MCF 10A (cell line): ENCODE measurements at places on chromosomes 13 and 19. TPM values are rescaled to one million over a fixed set of nuclear protein-coding genes. Genes with fewer than 3 reads are reported as not detected.

DNA sequence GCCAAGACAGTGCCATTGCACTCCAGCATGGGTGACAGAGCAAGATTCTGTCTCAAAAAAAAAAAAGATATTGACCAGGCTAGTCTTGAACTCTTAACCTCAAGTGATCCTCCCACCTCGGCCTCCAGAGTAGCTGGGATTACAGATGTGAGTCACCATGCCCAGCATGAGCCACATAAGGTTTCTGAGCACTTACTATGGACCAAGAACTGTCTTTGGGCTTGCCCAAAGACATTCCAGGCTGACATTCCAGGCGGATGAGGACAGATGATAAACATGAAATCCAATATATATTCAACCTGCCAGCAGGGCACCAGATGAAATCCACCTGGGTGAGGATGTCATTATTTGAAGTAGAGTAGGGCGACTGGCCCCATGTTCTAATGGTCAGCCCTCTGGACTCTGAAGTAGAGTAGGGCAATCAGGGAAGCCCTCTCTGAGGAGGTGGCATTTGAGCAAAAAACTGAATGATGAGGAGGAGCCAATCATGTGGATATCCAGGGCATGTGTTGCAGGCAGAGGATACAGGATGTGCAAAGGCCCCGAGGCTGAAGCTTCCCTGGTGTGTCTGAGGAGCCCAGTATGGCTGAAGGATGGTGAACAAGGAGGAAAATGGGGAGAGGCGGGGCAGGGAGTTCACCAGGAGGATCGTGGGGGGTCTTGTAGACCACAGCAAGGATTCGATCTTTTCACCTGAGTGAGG, 4.0 kb downstream of the C19orf38 start:
- no peak overlapping the region for H3K27ac ChIP-seq
- no peaks in the 10 kb centered on the region for H3K27me3 ChIP-seq
- H3K4me3 ChIP-seq, result no peak overlapping the region
- DNase-seq, result peak; percentile 27
- H3K36me3 ChIP-seq, result no peaks in the 10 kb centered on the region

Gene C1QTNF9
- not detected in 2 replicates for total RNA-seq

- H3K4me3 ChIP-seq, result peak overlapping the region; percentile 86
- peaks cover 14% of the 10 kb centered on the region for H3K36me3 ChIP-seq
- H3K27ac ChIP-seq, result no peak overlapping the region
Observed at GRCh38 chr19:38389101-38389925, 816 bp downstream of the SPRED3 start.

- no peaks in the 10 kb centered on the region for H3K4me1 ChIP-seq
- H3K4me3 ChIP-seq, result no peak overlapping the region
- H3K36me3 ChIP-seq, result no peaks in the 10 kb centered on the region
- H3K27me3 ChIP-seq, result no peaks in the 10 kb centered on the region
Observed at GRCh38 chr19:8699908-8700307, 1.3 kb upstream of the ACTL9 start.

Gene MAB21L1
- total RNA-seq, result not detected in 2 replicates

GRCh38 chr19:640606-641189, 1.0 kb downstream of the FGF22 start:
- peaks cover 11% of the 10 kb centered on the region for H3K36me3 ChIP-seq
- peak overlapping the region; percentile 11 for H3K4me3 ChIP-seq
- H3K27ac ChIP-seq, result no peak overlapping the region
- no peaks in the 10 kb centered on the region for H3K27me3 ChIP-seq

GRCh38 chr13:63279136-63279535, 1863.5 kb upstream of the PCDH20 start:
- H3K4me1 ChIP-seq, result no peaks in the 10 kb centered on the region
- DNase-seq, result no peak
- H3K27ac ChIP-seq, result no peak overlapping the region
- H3K4me3 ChIP-seq, result no peak overlapping the region
- H3K36me3 ChIP-seq, result no peaks in the 10 kb centered on the region
- H3K27me3 ChIP-seq, result no peaks in the 10 kb centered on the region

DNA sequence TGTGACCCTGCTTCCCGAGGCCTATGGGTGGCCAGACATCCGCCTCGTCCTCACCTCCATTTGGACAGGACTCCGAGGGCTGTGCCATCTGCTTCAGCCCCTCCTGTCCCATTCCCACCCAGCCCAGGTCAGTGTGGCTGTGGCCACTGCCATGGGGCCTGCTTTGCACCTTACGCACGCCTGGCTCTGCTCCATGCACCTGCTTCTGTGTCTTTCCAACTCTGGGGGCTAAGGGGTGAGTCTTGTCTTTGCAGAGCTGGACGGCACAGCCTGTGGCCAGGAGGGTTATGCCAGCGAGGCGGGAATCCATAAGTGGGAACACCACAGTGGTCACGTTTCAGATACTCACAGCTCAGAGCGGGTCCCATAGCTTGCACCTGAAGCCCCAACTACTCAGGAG, 5.2 kb upstream of the ZNF554 start:
- no peak overlapping the region for H3K27ac ChIP-seq
- peaks cover 11% of the 10 kb centered on the region for H3K36me3 ChIP-seq
- peaks cover 4% of the 10 kb centered on the region for H3K4me1 ChIP-seq
- no peak for DNase-seq
- no peak overlapping the region for H3K4me3 ChIP-seq

DNA sequence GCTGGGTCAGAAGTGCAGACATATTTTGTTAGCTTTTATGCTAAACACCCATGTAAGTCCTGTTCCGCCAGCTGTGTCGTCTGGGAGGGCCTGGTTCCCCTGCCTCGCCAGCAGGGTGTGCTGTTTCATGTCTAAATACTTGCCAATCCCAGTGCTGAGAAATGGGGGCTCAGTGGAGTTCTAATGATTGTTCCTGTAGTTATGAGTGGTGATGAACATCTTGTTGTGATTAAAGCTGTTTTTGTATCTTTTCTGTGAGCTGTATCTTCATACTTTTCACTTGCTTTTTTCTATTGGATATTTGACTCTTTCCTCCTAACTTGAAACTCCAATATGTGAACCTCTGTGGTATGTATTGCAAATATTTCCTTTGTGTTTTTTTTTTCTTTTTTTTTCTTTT, 32.7 kb downstream of the KDM4B start:
- H3K36me3 ChIP-seq, result peaks cover 13% of the 10 kb centered on the region
- no peaks in the 10 kb centered on the region for H3K27me3 ChIP-seq
- peak overlapping the region; percentile 90 for H3K27ac ChIP-seq
- peaks cover 7% of the 10 kb centered on the region for H3K4me1 ChIP-seq
- H3K4me3 ChIP-seq, result no peak overlapping the region

Gene AZU1
- not detected in 2 replicates for total RNA-seq

GRCh38 chr13:46982856-46983582, 86.2 kb upstream of the HTR2A start:
- H3K4me3 ChIP-seq, result no peak overlapping the region
- no peak overlapping the region for H3K27ac ChIP-seq
- H3K4me1 ChIP-seq, result no peaks in the 10 kb centered on the region
- H3K36me3 ChIP-seq, result no peaks in the 10 kb centered on the region

- H3K27ac ChIP-seq, result no peak overlapping the region
- H3K27me3 ChIP-seq, result no peaks in the 10 kb centered on the region
- H3K4me3 ChIP-seq, result no peak overlapping the region
- no peaks in the 10 kb centered on the region for H3K36me3 ChIP-seq
- no peaks in the 10 kb centered on the region for H3K4me1 ChIP-seq
Observed at GRCh38 chr13:111911754-111912452, 155.0 kb upstream of the SOX1 start.

Gene CEACAM21
- total RNA-seq, result not detected in 2 replicates

DNA sequence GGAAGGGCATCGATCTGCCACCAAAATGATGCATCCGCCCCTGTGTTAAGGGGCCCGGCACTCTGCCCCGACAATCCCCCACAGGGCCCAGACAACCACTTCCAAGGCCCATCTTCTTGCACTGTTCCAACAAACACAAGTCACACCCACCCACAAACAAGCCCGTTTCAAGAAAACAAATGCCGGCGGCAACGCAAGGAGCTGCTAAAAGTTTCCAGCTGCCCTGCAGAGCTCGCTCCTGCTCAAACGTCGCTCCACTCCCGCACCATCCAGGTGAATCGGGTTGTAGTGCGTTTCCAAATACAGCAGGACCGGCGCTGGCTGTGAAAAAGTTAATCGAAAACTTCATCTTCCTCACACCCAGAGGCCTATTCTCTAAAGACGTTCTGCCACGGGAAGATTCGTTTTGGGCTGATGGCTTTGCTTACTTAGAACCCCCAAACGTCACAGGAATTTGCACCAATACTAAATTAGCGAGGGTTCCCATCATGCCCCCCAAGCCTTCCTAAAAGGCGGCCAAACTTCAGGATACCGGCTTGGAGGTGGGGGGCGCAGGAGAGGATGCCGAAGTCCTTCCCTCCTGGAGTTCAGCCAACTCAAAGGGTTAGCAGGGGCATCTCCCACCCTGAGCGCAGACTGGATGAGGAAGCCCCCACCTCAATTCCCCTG, 107.4 kb upstream of the DOCK9 start:
- H3K27me3 ChIP-seq, result no peaks in the 10 kb centered on the region
- H3K27ac ChIP-seq, result peak overlapping the region; percentile 57
- peak overlapping the region; percentile 98 for H3K4me3 ChIP-seq
- no peak for DNase-seq
- H3K36me3 ChIP-seq, result no peaks in the 10 kb centered on the region

- H3K36me3 ChIP-seq, result no peaks in the 10 kb centered on the region
- no peaks in the 10 kb centered on the region for H3K4me1 ChIP-seq
- peak; percentile 28 for DNase-seq
- no peak overlapping the region for H3K4me3 ChIP-seq
Observed at GRCh38 chr13:71320452-71320851, 546.6 kb downstream of the DACH1 start.

DNA sequence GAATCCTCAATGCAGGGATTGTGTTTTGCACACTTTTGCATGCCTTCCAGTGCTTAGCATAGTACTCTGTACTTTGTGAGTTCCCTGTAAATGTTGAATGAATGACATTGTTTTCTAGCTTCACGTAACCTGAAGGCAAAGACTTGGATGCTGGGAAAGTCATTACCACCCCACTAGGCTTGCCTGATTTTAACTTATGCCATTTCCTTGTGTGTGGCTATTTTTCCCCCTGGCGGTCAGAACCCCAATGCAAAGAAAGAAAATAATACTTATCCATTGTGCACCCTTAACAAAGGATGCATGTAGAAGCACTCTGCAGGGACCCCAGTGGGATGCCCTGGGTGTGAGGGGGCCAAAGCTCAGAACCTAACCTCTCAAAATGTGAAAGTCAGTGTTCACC, 1.2 kb upstream of the ENOX1 start:
- DNase-seq, result peak; percentile 52
- H3K4me1 ChIP-seq, result peaks cover 17% of the 10 kb centered on the region
- H3K4me3 ChIP-seq, result peak overlapping the region; percentile 80
- H3K27me3 ChIP-seq, result no peaks in the 10 kb centered on the region
- no peak overlapping the region for H3K27ac ChIP-seq

GRCh38 chr19:34145741-34146202, 26.5 kb upstream of the LSM14A start:
- H3K4me1 ChIP-seq, result no peaks in the 10 kb centered on the region
- no peak overlapping the region for H3K4me3 ChIP-seq
- no peaks in the 10 kb centered on the region for H3K36me3 ChIP-seq

Gene TMPRSS9
- total RNA-seq, result not detected in 2 replicates

Gene CDC42EP5
- total RNA-seq, result 3.0 TPM in 2 replicates

Gene CYP4F8
- total RNA-seq, result not detected in 2 replicates

DNA sequence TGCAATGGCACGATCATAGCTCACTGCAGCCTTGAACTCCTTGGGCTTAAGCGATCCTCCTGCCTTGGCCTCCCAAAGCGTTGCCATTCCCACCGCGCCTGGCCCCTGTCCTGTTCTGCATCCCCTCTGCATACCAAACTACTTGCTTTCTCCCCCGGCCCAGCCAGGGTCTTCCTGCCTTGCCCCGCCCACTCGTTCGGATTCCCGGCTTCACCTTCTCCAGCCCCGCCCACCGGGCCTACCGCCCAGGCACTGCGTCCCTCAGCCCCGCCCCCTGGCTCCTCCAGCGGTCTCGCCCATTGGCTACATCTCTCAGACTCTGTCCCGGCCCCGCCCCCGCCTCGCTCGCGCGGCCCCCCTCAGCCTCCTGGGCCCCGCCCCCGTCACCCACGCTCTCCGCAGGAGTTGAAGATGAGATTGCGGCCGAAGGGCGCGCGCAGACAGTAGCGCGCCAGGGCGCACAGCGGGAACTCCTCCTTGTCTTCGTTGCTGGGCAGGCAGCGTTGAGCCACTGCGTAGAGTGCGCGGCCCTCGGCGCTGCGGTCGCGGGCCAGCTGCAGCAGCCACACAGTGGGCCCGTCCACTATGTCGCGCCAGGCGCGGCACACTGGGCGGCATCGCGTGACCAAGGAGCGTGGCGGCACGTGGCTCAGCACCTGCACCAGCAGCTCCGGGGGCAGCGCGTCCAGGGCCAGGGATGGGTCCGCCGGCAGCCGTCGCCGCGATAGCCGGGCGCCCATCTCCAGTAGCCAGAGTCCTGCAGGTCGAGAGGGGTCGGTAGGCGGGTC, 19.0 kb downstream of the MRPS12 start:
- no peak overlapping the region for H3K27ac ChIP-seq
- H3K4me1 ChIP-seq, result peaks cover 5% of the 10 kb centered on the region
- no peak for DNase-seq
- H3K36me3 ChIP-seq, result no peaks in the 10 kb centered on the region
- H3K4me3 ChIP-seq, result no peak overlapping the region

Gene SBSN
- 0.61 TPM in 1 of 2 replicates, not detected in the other for total RNA-seq

Gene ADAT3
- total RNA-seq, result 6.8 and 6.9 TPM in 2 replicates

Gene RPS16
- 2,837 and 2,909 TPM in 2 replicates for total RNA-seq

GRCh38 chr13:79481685-79482052, 714 bp downstream of the NDFIP2 start:
- H3K27me3 ChIP-seq, result no peaks in the 10 kb centered on the region
- peak; percentile 43 for DNase-seq
- H3K36me3 ChIP-seq, result peaks cover 7% of the 10 kb centered on the region
- H3K4me1 ChIP-seq, result peaks cover 29% of the 10 kb centered on the region
- H3K27ac ChIP-seq, result peak overlapping the region; percentile 94

Gene MUC16
- total RNA-seq, result under 0.01 and 0.05 TPM in 2 replicates

DNA sequence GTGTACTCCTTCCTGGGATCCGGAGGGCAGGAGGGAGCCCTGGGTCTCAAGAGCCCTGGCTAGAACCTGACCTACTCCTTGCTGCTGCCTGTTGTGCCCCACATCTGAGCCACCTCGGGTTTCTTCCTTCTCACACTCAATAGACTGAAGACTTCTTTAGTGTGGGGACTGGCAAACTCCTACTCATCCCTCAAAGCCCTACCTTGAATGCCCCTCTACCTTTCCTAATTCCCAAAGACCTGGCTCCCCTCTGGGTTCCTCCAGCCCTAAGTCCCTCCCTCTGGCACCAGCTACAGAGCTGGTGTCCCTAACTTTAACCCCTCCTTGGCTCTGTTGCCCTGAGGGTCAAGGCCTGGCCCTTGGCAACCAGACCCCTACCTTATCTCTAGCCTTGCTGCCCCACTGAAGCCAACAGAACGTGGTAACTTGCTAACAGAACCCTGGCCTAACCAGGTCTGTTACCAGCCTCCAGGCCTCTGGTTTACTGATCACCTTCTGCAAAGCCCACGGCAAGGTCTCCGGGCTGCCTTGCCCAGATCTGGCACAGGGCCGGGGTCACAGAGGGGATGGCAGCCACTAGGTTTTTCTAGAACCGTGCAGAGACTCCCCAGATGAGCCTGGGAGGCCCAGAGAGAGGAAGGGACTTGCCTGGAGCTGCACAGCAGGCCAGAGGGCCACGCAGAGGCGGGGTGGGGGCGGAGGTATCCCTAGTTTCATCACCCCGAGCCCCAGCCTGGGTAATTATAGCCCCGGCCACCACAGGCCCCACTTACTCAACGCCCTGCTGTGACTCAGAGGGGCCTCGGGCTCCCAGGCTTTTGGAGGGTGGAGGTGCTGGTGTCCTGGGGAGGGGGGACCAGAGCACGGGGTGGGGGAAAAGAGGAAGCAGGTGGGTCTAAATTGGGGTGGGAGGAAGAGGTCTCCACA, 15.3 kb downstream of the ZBTB7A start:
- DNase-seq, result peak; percentile 95
- H3K27ac ChIP-seq, result peak overlapping the region; percentile 78
- peaks cover 34% of the 10 kb centered on the region for H3K4me1 ChIP-seq
